Bronchial smooth muscle cell (primary cell): ENCODE measurements at places on chromosomes 3 and 15. TPM values are rescaled to one million over a fixed set of nuclear protein-coding genes. Genes with fewer than 3 reads are reported as not detected.

The SLC22A13 gene
- under 0.01 and 0.09 TPM in 2 replicates for total RNA-seq

The LRRN1 gene
- 0.16 TPM in 1 of 2 replicates, not detected in the other for total RNA-seq

The ACAD11 gene
- 39.2 and 51.5 TPM in 2 replicates for total RNA-seq

The MESP2 gene
- 0.52 and 1.9 TPM in 2 replicates for total RNA-seq

The NOX5 gene
- total RNA-seq, result 0.63 and 1.8 TPM in 2 replicates

The SLC28A2 gene
- total RNA-seq, result not detected in 2 replicates

The ADAMTS17 gene
- 0.09 TPM in 1 of 2 replicates, not detected in the other for total RNA-seq

The ISLR2 gene
- total RNA-seq, result under 0.01 and 0.16 TPM in 2 replicates

The CLSTN2 gene
- 0.09 and 0.16 TPM in 2 replicates for total RNA-seq

The CAMP gene
- total RNA-seq, result 0.26 TPM in 1 of 2 replicates, not detected in the other

The CACNA1D gene
- 0.32 and 0.34 TPM in 2 replicates for total RNA-seq

The SUSD5 gene
- total RNA-seq, result 3.9 and 5.7 TPM in 2 replicates

The PARP15 gene
- 0.16 and 0.17 TPM in 2 replicates for total RNA-seq

The CATSPER2 gene
- 1.1 and 1.3 TPM in 2 replicates for total RNA-seq

The OIP5 gene
- 0.17 and 1.3 TPM in 2 replicates for total RNA-seq

The MYRIP gene
- 0.09 and 0.16 TPM in 2 replicates for total RNA-seq

The EBLN2 gene
- 3.3 and 3.8 TPM in 2 replicates for total RNA-seq

The SLC9C1 gene
- total RNA-seq, result not detected in 2 replicates

The GNAT1 gene
- not detected in 2 replicates for total RNA-seq

The CSPG5 gene
- 0.09 and 0.16 TPM in 2 replicates for total RNA-seq

The ARHGAP31 gene
- total RNA-seq, result 2.7 and 3.3 TPM in 2 replicates

The MEGF11 gene
- total RNA-seq, result not detected in 2 replicates

The SLC28A1 gene
- not detected in 2 replicates for total RNA-seq

The DPH6 gene
- 16.5 and 22.9 TPM in 2 replicates for total RNA-seq

The MB21D2 gene
- 3.5 and 5.1 TPM in 2 replicates for total RNA-seq

The CCR8 gene
- not detected in 2 replicates for total RNA-seq

The MFSD1 gene
- total RNA-seq, result 130 and 197 TPM in 2 replicates

The CAPN3 gene
- total RNA-seq, result 1.7 and 3.2 TPM in 2 replicates

The GPR171 gene
- not detected in 2 replicates for total RNA-seq

The DNAJA4 gene
- 1.2 and 1.4 TPM in 2 replicates for total RNA-seq

The TMPRSS7 gene
- total RNA-seq, result under 0.01 TPM in 1 of 2 replicates, not detected in the other

The SLC26A6 gene
- 16.7 and 18.5 TPM in 2 replicates for total RNA-seq

The HCLS1 gene
- total RNA-seq, result 0.63 TPM in 1 of 2 replicates, not detected in the other

The FRMD5 gene
- 3.2 and 9.3 TPM in 2 replicates for total RNA-seq

The CPNE9 gene
- under 0.01 TPM in 1 of 2 replicates, not detected in the other for total RNA-seq

The GOLGA8J gene
- total RNA-seq, result 0.09 TPM in 1 of 2 replicates, not detected in the other

The RPL29 gene
- total RNA-seq, result 896 and 1,003 TPM in 2 replicates

The IGSF10 gene
- 0.94 and 2.0 TPM in 2 replicates for total RNA-seq

The FAM174B gene
- 2.0 and 4.1 TPM in 2 replicates for total RNA-seq

The KLHDC8B gene
- total RNA-seq, result 45.7 and 67.5 TPM in 2 replicates

The UACA gene
- total RNA-seq, result 138 and 157 TPM in 2 replicates

The DUOX2 gene
- total RNA-seq, result under 0.01 TPM in 2 replicates

The DUOXA2 gene
- not detected in 2 replicates for total RNA-seq

The HRG gene
- not detected in 2 replicates for total RNA-seq

The FURIN gene
- total RNA-seq, result 23.3 and 31.1 TPM in 2 replicates

The ATP13A4 gene
- 0.86 and 1.3 TPM in 2 replicates for total RNA-seq

The RASL12 gene
- 31.7 and 58.0 TPM in 2 replicates for total RNA-seq

The ADCY5 gene
- total RNA-seq, result 0.16 and 1.2 TPM in 2 replicates

The ZCWPW2 gene
- total RNA-seq, result 0.69 and 1.1 TPM in 2 replicates

The RHCG gene
- 0.16 and 0.43 TPM in 2 replicates for total RNA-seq

The SLC22A14 gene
- under 0.01 and 0.17 TPM in 2 replicates for total RNA-seq

The TMCO5A gene
- total RNA-seq, result not detected in 2 replicates

The C3orf33 gene
- 1.1 and 1.9 TPM in 2 replicates for total RNA-seq

The GRK7 gene
- total RNA-seq, result not detected in 2 replicates

The P4HTM gene
- total RNA-seq, result 35.0 TPM in 2 replicates

The C3orf80 gene
- total RNA-seq, result 0.16 TPM in 1 of 2 replicates, not detected in the other
